Activated CD8-positive, alpha-beta memory T cell treated with anti-CD3 and anti-CD28 coated beads, Interleukin-2, amount 50 U/mL, for 4 hours (primary cell): ENCODE measurements at places on chromosomes 11 and 22.
A peak's percentile ranks its signal among the peaks of the same experiment; 100 is the strongest.

DNA sequence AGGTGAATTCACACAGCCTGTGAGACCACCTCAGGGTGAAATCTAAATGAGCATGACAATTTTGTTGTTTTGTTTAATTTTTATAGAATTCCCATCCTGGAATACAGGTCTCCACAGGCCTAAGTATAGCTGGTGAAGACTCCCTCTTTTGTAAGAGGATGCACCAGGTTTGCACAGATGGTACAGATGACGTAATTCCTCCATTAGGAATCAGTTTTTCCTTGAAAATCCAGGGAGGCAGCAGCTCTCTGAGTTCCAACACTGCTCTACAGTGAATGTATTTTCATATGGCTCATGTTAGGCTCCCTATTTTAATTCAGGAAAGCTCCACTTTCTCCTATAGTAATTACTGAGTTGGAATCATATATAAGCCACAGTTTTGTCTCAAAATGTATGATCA, 47.2 kb downstream of the USP28 start:
- no peak for DNase-seq

DNA sequence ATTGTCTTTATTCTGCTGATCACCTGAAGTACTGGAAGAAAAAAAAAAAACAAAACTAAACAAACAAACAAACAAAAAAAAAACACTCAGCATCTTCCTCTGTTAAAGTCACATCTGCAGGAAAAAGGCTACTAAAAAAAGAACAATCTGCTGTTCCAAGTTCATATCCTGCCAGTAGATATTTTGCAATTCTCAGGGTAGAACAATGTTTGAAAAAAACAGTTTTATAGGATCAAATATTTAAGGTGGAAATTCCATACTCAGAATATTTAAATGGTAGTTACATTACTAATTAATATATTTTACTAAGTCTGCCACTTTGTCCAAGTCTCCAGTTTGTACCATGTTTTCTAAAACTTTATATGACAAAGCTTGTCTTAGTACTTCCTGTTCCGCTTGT, 175.2 kb downstream of the SBF2 start:
- DNase-seq = no peak

- no peak for DNase-seq
Measured at GRCh38 chr22:41844036-41844435, 11.1 kb downstream of the SREBF2 start.

- no peak for DNase-seq
Measured at GRCh38 chr11:110757066-110757465, 44.8 kb upstream of the ARHGAP20 start.

GRCh38 chr11:117171404-117172061, 7.0 kb upstream of the SIDT2 start:
- DNase-seq = no peak

GRCh38 chr11:75403983-75404658, 4.8 kb downstream of the RPS3 start:
- DNase-seq = no peak

- DNase-seq = no peak
Measured at GRCh38 chr11:129950101-129951091, 52.2 kb downstream of the PRDM10 start.

DNA sequence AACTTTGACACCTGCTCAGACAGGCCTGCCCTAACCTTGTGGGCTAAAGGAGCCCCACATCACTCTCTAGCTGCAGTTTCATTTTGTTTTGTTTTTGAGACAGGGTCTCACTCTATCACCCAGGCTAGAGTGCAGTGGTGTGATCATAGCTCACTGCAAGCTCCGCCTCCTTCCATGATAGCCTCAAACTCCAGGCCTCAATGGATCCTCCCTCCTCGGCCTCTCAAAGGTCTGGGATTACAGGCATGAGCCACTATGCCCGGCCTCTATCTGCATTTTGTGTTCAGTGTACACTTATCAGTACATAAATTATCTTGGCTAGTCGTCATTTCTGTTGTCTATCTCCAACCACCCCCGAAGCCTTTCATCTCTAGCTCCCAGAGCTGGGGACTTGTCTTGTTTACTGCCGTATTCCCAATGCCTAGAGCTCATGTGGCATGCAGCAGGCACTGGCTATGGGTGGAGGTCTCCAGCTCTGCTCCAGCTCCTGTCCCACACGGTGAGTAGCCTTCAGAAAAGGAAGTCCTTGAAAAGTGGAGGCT, 22.1 kb upstream of the PEX26 start:
- no peak for DNase-seq

GRCh38 chr11:134862105-134862502, 450.1 kb upstream of the B3GAT1 start:
- DNase-seq = no peak

GRCh38 chr22:46030231-46030880, 53.4 kb upstream of the WNT7B start:
- no peak for DNase-seq

DNA sequence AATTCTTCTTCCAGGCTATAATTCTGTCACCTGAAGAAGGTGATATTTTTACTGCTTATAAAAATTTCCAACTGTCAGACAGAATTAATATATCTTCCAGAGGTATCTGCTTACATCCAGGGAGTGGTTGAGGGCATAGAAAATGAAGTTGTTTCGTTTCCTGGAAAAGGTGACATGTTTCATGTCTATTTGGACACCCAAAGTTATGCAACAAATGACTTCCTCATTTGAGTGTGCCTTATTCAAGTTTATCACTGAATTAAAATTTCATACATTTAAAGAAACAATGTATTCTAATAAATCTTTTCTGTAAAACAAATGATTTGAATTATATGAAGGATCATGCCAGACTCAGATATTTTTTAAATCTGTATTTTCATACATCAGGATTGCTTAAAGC, 8.5 kb upstream of the GRAMD1B start:
- no peak for DNase-seq

DNA sequence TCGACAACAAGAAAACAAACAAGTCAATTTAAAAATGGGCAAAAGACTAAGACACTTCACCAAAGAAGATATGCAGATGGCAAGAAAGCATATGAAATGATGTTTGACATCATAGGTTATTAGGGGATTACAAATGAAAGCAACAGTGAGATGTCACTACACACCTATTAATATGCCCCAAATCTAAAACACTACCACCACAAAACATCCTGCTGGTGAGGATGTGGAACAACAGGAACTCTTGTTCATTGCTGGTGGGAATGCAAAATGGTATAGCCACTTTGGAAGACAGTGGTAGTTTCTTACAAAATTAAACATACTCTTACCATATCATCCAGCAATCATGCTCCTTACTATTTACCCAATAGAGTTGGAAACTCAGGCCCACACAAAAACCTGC, 29.0 kb downstream of the PRRG4 start:
- no peak for DNase-seq

DNA sequence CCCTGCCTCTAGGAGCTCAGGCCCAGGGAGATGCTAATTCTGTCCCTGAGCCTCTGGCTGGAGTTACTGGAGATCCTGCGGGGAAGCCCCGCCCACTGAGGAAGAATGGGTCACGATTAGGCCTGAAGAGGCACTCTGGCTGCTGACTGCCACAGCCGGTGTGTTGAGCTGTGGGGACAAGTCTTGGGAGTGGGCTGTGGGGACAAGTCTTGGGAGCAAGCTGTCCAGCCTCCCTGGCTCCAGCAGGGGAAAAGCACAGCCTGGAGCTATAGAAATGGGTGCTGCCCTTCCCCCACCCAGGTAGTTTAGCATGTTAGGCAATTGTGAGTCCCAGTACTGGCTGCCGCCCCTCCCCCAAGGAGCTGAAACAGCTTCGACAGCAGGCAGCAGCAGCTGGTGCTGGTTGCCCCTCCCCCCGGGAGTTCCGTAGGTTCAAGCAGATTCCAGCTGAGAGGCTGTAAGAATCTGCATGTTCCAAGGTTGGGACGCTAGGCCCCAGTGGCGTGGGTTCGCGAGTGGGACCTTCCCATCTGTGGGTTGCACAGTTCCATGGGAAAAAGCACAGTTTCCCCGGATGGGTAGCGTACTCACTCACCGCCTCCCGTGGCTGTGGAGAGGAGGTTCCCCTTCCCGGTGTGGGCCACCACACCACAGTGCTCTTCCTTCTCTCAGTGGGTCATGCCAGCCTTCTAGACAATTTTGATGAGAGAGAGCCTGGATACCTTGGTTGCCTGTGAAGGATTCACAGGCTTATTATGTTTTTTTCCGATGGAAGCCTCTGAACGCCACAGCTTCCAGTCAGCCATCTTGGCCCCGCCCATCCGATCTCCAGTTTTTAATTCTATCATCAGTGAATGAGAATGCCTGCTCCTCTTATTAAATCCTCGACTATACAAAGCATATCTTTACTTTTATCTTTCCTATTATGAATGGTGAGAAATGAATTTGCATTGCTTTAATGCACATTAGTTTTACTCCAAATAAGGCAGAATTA, 61.5 kb downstream of the MSANTD4 start:
- DNase-seq = no peak

- DNase-seq = no peak
Measured at GRCh38 chr22:35947794-35948425, 80.7 kb downstream of the RBFOX2 start.

DNA sequence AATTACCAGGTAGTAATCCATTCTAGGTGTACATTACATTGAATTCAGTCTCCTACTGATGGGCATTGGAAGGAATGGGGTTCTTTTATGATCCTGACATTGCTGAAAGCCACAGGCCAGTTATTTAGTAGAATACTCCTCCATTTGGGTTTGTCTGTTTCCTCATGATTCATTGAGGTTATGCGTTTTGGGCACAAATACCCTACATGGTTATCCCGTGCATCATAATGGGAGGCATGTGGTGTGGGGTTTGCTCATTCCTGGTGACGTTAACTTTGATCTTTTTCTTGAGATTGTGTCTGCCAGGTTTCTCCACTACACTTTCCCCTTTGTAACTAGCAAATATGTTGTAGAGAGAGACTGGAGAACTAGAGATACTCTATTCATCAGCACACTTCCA, 5.5 kb downstream of the FOLR3 start:
- no peak for DNase-seq

- no peak for DNase-seq
Measured at GRCh38 chr11:12182676-12183541, 72.5 kb downstream of the MICAL2 start.

- no peak for DNase-seq
Measured at GRCh38 chr11:102749101-102749722, 24.5 kb upstream of the MMP8 start.

- no peak for DNase-seq
Measured at GRCh38 chr11:128915149-128915521, 24.0 kb downstream of the KCNJ5 start.

DNA sequence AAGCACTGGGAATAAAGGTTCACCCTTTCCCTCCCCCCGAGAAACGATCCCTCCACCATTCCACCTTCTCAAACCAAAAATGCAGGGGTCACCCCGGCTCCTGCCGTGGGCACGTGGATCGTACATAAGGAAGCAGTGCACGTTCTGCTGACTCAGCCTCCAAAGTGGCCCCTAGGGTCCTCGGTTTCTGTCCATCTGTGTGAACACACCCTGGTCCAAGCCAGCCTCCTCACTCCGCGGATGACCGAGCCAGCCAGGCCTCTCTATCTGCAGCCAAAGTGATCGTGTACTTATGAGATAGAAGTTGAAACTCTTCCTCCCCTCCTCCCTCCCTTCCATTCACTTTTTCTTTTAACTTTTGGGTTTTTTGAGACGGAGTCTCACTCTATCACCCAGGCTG, 16.2 kb downstream of the C11orf24 start:
- no peak for DNase-seq

GRCh38 chr11:66409226-66409625, 11.6 kb upstream of the NPAS4 start:
- DNase-seq = no peak

- DNase-seq = no peak
Measured at GRCh38 chr11:34335331-34335730, 22.5 kb downstream of the ABTB2 start.

DNA sequence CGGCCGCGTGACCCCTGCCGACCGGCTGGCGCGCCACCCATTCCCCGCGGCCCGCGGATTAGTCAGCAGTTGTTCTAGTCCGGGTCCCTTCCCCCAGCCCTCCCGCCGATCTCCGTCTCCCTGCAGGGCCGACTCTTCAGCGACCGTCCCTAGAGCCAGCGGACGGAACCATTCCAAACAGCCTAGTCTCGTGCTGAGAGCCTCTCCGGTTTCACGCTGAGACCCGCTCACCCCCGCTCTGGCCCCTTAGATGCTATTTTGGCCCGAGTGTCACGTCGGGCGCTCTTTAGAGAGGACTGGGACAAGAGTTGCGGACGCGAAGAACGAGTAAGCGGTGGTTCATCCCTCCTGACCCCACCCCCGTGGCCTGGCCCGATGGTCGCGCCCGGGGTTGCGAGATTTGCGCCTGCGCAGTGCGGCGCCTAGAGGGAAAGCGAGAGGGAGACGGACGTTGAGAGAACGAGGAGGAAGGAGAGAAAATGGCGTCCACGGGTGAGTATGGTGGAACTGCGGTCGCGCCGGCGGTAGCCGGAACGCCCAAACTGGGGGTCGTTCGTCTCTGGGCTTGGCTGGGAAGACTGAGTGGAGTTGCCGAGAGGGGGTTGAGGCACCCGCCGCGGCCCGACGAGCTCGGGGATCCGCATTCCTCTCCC, at the start of the genes EWSR1 and RHBDD3:
Gene EWSR1 (plus strand): TSS at position 411 of the 653 bp plus-strand sequence. CDS start 69 bp downstream, at position 480.
Gene RHBDD3 (minus strand): TSS at position 124 of the 653 bp plus-strand sequence. CDS start 2,355 bp downstream, outside the sequence.
- DNase-seq = peak; percentile 96

DNA sequence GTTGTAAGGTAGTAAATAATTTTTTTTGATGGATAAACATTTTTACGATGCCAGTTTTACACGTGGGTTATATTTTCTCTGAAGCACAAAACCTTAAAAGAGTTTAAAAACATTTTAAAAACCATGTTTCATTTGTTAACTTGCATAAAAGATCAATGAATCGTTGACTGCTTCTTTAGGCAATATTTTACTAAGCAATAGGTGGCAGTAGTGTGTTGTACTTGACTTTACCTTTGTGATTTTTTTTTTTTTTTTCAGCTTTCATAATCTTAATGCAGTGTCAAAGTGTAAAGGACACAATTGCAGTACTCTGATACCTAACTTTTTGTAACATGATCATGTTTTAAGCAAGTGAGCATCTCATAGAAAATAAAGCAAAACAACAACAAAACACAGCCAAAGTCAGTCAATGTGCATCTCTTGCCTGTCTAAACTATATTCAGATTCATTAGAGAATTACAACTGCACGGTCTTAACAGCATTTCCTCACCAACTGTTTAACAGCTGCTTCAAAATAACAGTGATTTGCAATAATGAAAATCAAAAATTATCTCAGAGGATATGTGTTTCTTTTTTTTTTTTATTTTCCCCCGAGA, 27.7 kb downstream of the DNAJC24 start:
- no peak for DNase-seq

GRCh38 chr22:24191381-24191841, 10.1 kb downstream of the SUSD2 start:
- peak; percentile 9 for DNase-seq

DNA sequence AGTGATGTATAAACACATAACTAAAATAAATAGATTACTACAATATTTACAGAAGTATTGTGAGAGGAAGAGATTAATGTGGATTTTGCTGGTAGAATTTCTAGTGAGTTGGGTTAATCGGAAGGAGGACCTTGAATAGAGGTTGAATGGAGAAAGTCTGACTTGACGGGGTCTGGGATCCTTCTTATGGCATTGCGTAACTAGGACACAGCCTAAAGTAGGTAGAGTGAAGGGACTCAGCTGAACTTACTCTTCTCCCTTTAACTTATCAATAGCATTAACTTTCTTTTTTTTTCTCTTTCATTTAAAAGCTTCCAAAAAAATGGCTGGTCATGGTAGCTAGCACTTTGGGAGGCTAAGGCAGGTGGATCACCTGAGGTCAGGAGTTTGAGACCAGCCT, 139.2 kb downstream of the HIPK3 start:
- DNase-seq = no peak

- no peak for DNase-seq
Measured at GRCh38 chr11:106063009-106063408, 14.1 kb downstream of the KBTBD3 start.

- DNase-seq = peak; percentile 4
Measured at GRCh38 chr11:17543041-17543440, 1.2 kb downstream of the USH1C start.

GRCh38 chr11:105468154-105468553, 141.7 kb upstream of the GRIA4 start:
- no peak for DNase-seq
